Lower leg skin (tissue), 4 donors: ENCODE measurements at places on chromosomes 3 and 15. TPM values are rescaled to one million over a fixed set of nuclear protein-coding genes. Genes with fewer than 3 reads are reported as not detected.

DNA sequence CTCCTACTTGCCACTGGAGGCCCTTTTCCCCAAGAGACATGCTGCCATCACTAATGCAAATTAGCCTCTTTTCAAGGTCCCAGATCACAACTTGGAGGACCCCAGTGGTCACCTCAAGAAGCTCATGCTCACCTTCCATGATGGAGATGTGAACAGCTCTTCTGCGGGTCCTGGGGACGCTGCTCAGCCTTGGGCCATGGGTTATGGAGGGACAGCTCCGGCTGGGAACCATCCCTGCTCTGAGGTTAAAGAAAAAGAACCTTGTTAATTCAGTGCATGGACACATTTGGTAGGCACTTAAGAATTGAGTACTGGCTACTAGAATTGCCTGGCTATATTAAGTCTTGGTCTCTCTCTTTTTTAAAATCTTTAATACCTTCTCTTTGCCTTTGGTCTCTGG lies 56.8 kb downstream of the WDR76 start:
- DNase-seq, result no peak

- DNase-seq, result no peak
These were observed 11.9 kb upstream of the CGNL1 start for GRCh38 chr15:57364282-57365007.

DNA sequence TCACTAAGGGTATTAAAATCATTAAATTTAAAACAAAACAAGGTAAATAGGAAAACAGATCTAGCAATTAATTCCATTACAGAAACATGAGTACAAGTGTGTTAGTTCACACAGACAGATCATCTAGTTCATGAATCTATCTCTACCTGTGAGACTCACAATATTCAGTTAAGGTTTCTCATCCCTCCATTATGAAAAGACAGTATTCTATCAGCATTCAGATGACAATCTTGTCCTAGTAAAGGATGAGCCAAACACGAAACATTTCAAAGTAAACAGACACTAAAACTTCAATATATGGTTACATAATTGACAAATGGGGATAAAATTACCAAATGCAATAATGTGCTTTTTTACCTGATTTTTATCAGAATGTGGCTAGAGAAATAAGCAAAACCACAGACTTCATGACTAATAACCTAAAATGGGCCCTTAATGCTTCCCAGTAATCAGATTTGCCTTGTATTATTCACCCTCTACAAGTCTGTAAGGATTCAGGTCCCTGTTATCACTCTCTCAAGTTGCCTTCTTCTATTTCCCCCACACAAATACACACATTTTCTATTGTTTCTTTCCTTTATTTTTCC lies 126.8 kb downstream of the DLG1 start:
- no peak for DNase-seq

GRCh38 chr3:25120665-25121064 lies 307.4 kb upstream of the RARB start:
- no peak for DNase-seq

Gene RHOA
- 266 TPM for total RNA-seq

Gene FRMD5
- 0.15 TPM for total RNA-seq

DNA sequence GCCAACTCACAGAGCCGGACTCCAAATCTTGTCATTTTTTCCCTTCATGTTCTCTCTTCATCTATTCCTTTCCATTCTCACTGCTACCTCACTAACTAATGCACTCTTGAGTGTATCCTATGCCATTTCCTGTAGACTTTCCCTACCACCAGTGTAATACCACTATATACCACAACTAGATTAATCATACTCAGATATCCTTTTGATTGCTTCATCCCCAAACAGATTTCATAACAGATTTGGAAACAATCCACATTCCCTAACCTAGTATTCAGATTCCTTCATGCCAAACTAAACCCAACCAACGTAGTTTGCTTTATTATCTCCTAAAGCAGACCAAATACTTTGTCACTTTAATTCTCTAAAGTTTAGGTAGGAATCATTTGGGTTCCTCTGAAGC lies 2.6 kb upstream of the PLOD2 start:
- DNase-seq, result no peak

- no peak for DNase-seq
These were observed 22.4 kb downstream of the CXCR6 start for GRCh38 chr3:45965653-45966052.

Gene TNFSF10
- 62.5 TPM for total RNA-seq

GRCh38 chr3:189953551-189953950 lies 167.1 kb downstream of the P3H2 start:
- DNase-seq, result no peak
